ENCODE measurements at places on chromosomes 1 and 21.

GRCh38 chr1:216325946-216326345, 97.3 kb downstream of the USH2A start:
- DNase-seq = no peak

- peak; percentile 83 for DNase-seq
Measured at GRCh38 chr21:45228171-45228641, 59.5 kb downstream of the POFUT2 start.

DNA sequence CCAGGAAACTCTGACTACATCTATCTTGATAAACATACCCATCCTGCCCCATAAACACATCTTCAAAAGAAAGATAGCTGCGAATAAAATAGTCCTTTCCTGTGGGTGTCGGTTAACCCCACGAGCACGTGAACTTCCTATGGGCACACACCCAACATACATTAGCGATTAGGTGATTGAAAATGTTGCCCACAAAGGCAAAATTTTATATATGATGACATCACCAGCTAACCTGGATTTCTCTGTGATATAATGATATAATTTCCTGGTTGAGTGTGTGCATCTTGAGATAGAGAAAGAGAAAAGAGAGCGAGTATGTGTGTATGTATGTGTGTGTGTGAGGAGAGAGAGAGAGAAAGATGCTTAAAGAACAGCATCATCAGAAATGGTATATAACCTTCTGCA, 296.1 kb downstream of the PTPRC start:
- DNase-seq = peak; percentile 58

- DNase-seq = no peak
Measured at GRCh38 chr1:185650602-185651230, 83.5 kb upstream of the HMCN1 start.

DNA sequence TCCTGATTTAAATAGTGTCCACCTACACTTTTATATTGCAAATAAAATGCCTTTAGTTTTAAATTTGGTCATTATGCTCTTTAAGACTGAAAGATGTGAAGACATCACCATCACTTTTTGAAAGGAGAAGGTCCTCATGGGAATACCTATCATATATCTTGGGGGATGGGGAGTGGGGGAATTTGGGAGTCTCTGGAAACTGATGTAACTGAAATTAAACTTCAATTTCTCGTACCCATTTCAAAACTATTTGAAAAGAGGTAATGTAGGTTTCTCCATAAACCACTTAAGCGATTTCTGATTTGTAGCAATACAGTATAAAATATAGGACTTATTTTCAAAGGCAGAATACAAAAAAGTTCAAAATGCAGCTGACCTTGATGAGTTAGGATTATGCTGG, 924 bp downstream of the EXTL2 start:
- no peak for DNase-seq

DNA sequence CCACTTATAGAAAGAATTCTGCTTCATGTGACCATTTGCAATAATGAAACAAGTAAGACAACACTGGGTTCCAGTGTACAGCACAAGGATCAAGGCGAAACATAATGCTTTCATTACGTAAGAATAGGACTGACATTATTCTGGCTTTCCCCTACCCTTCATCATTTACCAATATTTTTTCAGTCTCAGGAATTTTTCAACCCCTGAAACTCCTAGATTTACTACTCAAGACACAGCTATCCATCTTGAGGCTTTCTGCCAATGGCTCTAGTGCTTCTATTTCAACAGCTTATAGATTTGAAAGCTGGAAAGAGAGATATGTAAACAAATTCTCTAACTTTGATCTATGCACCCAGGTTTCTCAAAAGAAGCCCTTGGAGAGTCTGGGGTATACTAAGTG, 48.4 kb downstream of the WLS start:
- DNase-seq = no peak

- DNase-seq = no peak
Measured at GRCh38 chr1:42774928-42775526, 8.0 kb downstream of the C1orf50 start.

DNA sequence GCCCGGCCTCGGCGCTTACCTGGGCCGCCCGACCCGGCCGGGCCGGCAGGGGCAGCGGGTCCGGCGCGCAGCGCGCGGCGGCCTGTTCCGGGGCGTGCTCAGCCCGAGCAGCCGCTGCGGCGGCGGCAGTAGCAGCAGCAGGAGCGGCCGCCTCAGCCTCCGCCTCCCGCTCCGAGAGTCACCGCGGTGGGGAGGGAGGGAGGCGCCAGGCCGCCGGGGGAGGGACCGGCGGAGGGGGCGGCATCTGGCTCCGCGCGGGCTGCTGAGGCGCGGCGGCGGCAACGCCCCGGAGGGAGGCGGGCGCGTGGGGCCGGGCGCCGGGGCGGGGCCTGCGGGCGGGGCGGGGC, at the start of gene CTNNBIP1:
Gene CTNNBIP1 (minus strand): TSS at position 194 of the 347 bp plus-strand sequence. CDS start 38,205 bp downstream, outside the sequence.
- no peak for DNase-seq

GRCh38 chr1:107195476-107195875, 54.6 kb downstream of the NTNG1 start:
- DNase-seq = no peak

DNA sequence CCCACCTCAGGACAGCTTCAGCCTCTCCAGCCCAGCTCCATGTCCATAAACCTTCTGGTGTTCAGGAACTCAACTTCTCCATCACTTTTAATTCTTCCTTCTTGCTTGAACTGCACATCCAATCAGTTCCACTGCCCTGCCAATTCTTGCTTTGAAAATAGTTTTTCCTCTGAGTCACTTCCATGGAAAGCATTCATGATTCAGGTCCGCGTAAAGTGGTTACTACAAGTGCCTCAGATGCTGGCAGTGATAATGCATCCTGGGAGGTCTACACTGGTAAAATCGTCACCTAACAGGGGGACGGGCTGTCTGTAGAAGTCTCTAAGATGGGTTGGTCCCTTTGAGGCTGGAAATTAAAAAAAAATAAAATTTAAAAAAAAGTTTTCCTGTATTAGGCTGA, 25.9 kb upstream of the RCAN1 start:
- no peak for DNase-seq

- no peak for DNase-seq
Measured at GRCh38 chr1:73356485-73356884, 841.5 kb downstream of the LRRIQ3 start.

GRCh38 chr1:206734499-206735142, 36.0 kb upstream of the IL19 start:
- DNase-seq = peak; percentile 78
